ENCODE measurements at places on chromosomes 1 and 21.

DNA sequence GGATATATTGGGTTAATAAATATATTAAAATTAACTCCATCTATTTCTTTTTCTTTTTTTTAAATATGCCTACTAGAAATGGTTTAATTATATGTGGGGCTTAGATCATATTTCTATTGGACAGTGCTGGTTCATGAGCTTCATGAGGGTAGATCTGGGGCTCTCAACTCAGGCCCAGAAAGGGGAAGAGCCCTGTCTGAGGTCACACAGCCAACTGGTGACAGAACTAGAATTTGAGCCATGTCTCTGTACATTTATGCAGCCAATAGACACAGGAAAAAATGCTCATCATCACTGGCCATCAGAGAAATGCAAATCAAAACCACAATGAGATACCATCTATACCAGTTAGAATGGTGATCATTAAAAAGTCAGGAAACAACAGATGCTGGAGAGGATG, 5.1 kb upstream of the EPHB2 start:
- DNase-seq, result no peak

DNA sequence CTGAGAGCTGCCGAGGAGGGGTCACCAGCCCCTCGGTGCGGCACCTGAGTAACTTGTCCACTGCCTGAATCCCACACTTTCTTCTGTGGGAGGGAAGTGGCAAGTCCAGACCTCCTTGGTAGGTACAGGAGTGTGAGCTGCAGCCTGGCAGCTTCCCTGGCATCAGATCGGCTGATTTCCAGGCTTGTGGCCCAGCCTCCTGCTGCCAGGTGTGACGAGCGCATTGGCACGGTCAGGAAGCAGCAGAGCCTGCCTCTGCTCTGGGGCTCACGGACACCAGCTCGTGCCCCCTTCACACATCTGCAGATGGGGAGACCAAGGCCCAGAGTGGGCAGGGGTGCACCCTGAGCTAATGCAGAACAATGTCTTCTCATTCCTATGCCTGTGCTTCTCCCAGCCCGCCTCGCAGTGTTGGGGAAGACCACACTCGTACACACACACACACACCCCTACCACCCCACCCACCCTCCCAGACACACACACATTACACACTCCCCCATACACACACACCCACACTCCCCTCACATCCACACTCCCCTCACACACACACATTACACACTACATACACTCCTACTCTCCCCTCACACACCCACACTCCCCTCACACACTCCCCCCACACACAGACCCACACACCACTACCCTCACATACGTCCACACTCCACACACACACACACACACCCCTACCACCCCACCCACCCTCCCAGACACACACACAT, 33.1 kb upstream of the SELENON start:
- peak; percentile 32 for DNase-seq

- DNase-seq, result no peak
These were observed 48.9 kb downstream of the C4BPA start for GRCh38 chr1:207152792-207153468.

- DNase-seq, result no peak
These were observed 34.2 kb downstream of the CNN3 start for GRCh38 chr1:94892604-94893254.

DNA sequence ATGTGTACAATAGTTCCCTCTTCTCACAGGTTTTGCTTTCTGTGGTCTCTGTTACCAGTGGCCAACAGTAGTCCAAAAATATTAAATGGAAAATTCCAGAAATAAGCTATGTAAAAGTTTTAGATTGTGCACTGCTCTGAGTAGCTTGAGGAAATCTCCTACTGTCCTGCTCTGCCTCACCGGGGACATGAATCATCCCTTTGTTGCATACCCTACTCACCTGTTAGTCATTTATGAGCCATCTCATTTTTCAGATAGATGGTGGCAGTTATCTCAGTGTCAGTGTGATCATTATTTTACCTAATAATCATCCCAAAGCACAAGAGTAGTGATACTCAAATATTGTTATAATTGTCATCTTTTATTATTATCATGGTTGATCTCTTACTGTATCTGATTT, 688.1 kb downstream of the PLA2G4A start:
- DNase-seq, result no peak

DNA sequence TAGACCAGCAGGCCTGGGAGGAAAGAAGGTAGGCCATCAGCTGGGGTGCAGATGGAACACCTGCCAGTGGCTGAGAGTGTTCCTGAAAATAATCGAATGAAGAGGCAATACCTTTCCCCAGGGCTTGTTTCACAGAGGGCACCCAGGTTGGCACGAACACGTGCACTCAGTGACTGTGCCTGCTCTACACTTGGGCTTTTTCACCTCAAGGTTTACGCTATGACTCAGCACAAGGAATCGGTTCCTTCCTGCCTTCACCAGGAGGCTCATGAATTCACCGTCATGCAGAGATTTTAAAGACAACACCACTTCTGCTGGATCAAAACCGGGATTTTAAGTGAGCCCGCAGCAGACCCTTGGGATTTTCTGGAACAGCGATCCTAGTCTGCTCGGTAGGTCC, 118.5 kb upstream of the ADAR start:
- no peak for DNase-seq

- DNase-seq, result no peak
These were observed 6.3 kb upstream of the VPS26C start for GRCh38 chr21:37273440-37273839.

DNA sequence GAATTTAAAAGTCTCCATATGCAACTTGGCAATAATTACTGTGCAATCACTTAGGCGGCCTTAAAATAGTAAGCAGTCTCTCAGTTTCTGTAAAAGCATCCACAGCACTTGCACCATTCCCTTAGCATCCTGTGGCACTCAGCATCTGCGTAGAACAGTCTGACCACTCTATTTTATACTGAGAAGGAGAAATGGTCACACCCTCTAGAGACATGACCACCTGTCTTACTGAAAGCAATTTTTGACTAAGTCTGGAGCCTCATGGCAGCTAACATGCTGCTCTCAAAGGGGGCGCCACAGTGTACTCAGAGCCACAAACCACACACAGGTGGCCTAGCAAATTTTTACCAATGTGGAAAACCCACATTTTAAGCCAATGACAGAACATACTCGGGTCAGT, 62.0 kb downstream of the KCNK1 start:
- no peak for DNase-seq

DNA sequence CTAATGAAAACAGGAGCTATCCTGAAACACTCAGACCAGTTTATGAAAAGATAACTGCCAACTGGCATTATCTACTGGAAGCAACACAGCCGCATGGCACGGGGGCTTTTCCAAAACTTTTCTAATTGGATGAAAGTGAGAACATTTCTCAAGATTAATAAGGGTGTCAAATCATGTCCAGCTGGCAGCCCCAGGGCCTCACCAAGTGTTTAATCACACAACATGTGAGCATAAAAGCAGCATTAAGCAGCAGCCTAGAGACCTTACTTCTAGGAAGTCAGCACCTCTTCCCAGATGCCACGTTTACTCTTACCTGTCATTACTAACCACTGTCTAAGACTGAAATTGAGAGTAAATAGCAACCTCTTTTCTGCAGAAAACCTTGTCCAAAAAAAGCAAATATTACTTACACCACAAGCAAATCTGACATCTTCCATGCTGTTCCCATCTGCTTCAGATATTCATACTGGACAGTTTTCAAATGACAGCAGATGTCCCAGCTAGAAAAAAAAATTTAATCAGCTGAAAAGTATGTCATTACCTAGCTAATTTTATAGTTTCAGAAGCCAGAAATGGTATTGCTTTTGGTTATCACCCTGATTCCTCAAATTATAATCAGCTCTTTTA, 341.5 kb upstream of the ZP4 start:
- DNase-seq, result no peak

- DNase-seq, result no peak
These were observed 542 bp downstream of the GAS5 start for GRCh38 chr1:173867141-173867752.
